ENCODE measurements at places on chromosomes 6 and 20.

DNA sequence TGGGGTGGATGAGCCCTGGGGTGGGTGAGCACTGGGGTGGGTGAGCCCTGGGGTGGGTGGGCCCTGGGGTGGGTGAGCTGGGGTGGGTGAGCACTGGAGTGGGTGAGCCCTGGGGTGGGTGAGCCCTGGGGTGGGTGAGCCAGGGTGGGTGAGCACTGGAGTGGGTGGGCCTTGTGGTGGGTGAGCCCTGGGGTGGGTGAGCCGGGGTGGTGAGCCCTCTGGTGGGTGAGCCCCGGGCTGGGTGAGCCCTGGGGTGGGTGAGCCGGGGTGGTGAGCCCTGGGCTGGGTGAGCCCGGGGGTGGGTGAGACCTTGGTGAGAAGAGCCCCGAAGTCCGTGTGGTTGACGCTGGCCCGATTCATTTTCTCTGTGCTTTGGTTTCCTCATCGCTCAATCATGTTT, 18.6 kb downstream of the SMOC2 start:
- DNase-seq, result no peak

GRCh38 chr6:36906539-36907325, 21.0 kb downstream of the C6orf89 start:
- DNase-seq, result no peak

DNA sequence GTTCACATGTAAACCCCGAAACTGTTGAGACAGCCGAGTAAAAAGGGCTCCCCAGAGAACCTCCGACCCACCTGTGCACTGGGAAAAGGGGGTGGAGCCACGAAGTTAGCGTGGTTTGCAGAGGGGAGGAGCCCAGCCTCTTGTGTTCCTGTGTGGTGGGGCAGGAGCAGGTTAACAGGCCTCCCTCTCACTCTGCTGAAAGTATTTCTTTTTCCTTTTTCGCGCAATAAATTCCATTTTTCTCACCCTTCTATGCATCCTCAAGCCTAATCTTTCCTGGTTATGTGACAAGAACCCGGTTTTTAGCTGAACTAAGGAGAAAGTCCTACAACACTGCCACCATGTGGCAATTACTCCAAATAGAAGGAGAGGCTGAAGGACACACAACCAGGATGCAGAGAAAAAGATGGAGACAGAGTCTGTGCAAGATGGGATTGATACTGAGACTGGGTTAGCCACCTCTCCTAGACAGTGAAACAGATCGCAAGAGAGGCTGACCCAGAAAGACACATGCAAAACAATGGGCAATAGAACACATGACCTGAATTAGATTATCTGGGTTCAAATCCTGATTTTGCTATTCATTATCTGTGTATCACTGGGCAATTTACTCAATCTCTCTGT, 168.7 kb upstream of the PRSS16 start:
- peak; percentile 60 for DNase-seq

- DNase-seq, result no peak
Measured at GRCh38 chr6:116314878-116315277, 35.1 kb upstream of the TSPYL1 start.

DNA sequence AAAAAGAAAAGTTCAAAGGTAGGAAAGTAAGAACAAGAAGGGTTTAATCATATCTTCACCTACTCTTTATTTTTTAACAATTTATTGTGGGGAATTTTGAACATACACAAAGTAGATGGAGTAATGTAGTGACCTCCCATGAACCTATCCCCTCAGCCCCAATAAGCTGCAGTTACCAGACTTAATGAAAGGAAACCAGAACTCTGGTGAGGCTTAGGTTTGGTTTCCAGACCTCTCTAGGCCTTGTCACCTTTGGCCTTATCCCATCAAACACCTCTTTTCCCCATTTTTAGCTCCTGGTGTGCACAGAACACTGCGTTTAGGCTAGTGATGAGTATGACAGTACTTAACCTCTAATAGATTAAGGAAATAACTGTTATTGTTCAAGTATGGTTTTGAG, 42.0 kb downstream of the CBFA2T2 start:
- DNase-seq, result no peak

GRCh38 chr6:49666930-49667757, 30.5 kb upstream of the RHAG start:
- no peak for DNase-seq

GRCh38 chr20:43837856-43838702, 76.6 kb upstream of the TOX2 start:
- no peak for DNase-seq

DNA sequence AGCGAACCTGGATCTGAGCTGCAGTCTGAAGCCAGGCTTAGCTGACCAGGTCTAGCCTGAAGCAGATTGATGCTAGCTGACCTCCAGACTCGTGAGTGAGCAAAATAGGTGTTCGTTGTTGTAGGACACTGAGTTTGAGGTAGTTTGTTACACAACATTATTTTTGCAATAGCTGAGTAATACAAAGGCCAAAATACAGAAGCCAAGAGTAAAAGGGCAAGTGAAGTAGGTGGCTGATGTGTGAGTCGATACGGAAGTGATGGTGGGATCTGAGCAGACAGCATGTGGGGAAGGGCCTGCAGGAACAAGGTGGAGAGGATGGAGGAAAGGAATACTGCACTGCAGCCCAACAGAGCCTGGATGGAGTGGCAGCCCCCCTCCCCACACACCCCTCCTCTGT, 8.5 kb upstream of the SPATS1 start:
- DNase-seq, result no peak

GRCh38 chr20:31605902-31606803, 1.1 kb downstream of the ID1 start:
- no peak for DNase-seq

- DNase-seq, result no peak
Measured at GRCh38 chr6:22550971-22551670, 18.2 kb upstream of the HDGFL1 start.

GRCh38 chr6:41064841-41065240, 7.3 kb downstream of the OARD1 start:
- no peak for DNase-seq

DNA sequence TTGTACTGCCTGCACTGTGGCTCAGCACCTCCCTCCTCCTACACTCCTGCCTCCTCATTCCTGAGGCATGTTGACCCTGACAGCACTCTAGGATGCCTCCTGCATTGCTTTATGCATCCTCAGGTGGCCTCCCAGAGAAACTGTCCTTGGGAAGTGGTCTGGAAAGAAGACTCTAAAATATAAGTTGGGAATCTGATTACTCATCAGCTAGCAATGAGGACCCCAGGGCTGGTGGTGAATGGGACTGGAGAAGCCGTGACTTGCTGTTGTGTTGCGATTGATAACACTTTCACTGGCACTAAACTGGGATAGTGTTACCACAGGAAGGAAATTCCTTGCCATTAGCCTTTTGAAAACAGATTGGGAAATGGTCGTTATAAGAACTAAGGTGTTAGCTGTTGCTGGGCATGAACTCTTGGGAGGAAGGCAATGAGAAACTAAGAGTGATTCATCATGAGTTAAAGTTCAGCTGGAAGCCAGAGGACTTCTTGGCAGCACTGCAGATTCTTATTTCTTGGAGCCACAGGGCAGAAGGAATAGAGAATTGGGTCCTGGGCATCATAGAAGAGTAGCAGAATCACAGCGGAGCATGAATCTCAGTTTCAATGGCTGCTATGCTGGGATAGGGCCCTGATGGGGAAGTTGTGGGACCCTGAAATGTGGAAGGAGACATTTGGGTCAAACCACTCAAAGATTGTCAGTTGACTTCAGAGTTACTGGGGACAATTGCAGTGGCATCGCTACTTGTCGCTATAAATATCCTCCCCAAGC, 10.1 kb upstream of the SIRPD start:
- no peak for DNase-seq

DNA sequence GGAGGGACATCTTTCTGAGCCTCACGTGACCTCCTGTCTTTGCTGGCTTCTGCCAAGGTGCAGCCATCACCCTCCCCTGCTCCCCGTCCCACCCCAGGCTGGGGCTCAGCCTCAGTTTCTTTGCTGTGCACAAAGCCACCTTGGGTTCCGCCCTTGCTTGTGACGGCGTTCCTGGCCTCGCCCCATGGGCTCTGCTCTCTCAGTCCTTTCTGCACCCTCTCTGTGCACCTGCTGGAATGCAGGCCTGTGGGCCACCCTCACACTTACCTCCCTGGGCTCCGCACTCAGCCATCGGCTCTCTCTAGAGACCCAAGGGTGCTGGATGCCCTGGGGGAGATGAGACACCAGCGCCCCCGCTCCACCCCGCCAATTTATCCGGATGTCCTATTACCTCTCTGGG, 28.3 kb downstream of the BANF2 start:
- no peak for DNase-seq

GRCh38 chr6:164924674-164925073, 384.7 kb downstream of the C6orf118 start:
- no peak for DNase-seq

- no peak for DNase-seq
Measured at GRCh38 chr6:5422321-5422915, 161.1 kb downstream of the FARS2 start.

- DNase-seq, result no peak
Measured at GRCh38 chr6:42229506-42230119, 12.0 kb upstream of the MRPS10 start.

GRCh38 chr20:61924858-61925554, 140.7 kb downstream of the TAF4 start:
- DNase-seq, result no peak

GRCh38 chr6:108052706-108053105, 21.8 kb downstream of the OSTM1 start:
- no peak for DNase-seq

GRCh38 chr6:25882051-25882496, 8.0 kb upstream of the SLC17A3 start:
- DNase-seq, result no peak

- DNase-seq, result peak; percentile 93
Measured at GRCh38 chr6:27809939-27810767, 102.0 kb downstream of the OR2B2 start.

- no peak for DNase-seq
Measured at GRCh38 chr20:49412953-49413352, 69.5 kb downstream of the KCNB1 start.

- DNase-seq, result no peak
Measured at GRCh38 chr6:84089552-84089951, 56.0 kb downstream of the MRAP2 start.

DNA sequence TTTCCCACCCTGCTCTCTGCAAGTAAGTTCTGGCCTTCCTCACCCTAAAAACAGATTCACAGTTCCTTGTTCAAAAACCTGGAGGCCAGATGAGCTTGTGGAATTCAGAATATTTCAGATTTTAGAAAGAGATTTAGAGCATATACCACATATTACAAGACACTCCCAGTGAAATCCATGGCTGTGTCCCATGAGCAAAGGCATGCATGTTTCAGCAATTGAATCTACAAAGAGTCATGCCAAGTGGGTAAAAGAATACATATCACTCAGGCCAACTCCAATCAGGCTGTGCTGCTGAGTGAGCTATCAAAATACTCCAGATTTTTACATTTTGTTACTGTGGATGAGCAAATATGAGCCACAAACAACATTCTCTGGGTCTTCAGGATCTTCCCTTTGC, 10.2 kb upstream of the NEDD9 start:
- no peak for DNase-seq

DNA sequence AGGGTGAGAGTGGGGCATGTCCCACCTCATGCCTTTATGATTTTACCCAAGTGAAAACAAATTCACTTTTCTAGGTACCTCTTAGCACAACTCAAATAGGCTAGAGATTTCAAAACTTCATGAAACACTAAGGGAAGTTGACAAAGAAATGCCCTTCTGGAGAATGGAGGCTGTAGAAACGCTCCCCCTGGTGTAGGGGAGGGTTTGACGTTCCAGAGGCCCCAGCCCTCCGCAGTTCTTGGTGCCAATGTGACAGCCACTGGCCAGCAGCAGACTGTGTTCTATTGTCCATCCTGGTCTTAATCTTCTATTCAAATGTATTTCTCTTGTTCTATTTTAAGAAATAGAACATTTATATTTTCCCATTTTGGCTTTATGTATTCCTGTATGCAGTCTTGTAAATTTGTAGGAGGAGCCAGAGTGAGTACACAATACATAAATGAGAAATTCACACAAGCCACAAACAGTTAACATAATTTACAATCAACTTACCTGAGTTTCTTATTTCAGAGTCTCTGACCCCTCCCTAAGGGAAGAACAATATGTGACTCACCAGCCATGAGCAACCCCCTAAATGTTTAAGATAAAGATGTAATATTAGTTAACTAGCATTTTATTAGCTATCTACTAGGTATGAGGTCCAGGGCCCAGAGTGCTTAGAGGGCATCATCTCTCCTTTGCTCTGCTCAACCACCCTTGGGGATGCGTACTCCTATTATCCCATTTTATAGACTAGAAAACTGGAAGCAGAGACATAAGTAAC, 8.8 kb upstream of the MUC21 start:
- DNase-seq, result no peak

GRCh38 chr6:163583558-163583957, 169.0 kb downstream of the QKI start:
- DNase-seq, result no peak

- no peak for DNase-seq
Measured at GRCh38 chr6:13872681-13873080, 52.1 kb upstream of the RNF182 start.

DNA sequence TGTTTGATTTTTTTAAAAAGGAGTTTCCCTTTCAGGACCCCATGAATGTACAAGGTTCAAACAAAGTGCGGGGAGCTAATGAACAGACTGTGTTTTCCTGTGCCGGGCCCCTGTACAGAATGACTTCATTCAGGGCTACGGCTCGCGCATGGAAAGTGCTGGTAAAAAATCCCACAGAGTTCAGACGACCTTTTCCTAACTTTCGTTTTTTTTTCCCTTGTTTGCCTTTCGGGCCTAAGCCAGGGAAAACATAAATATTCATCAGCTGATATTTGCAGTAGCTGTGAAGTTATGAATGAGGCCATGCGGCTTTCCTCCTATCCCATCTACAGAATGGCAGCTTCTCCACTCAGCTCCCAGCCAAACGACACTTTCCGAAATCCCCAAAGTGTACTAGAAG, 74.0 kb downstream of the HAO1 start:
- peak; percentile 29 for DNase-seq

DNA sequence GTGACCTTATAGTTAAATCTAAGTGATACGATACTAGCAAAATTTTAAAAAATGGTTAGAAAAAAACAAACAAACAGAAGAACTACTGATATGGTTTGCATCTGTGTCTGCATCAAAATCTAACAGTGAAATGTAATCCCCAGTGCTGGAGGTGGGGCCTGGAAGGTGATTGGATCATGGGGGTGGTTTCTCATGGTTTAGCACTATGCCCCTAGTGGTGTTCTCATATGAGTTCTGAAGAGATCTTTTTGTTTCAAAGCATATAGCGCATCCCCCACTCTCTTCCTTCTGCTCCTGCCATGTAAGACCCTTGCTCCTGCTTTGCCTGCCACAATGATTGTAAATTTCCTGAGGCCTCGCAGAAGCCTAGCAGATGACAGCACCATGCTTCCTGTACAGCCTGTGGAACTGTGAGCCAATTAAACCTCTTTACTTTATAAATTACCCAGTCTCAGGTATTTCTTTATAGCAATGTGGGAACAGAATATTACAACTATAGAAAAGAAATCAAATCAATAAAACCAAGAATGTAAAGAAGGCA, 5.4 kb downstream of the FBXL4 start:
- no peak for DNase-seq

GRCh38 chr20:4763261-4763660, 41.6 kb downstream of the PRND start:
- no peak for DNase-seq

GRCh38 chr6:158717341-158718330, 67.8 kb downstream of the SYTL3 start:
- no peak for DNase-seq
